ENCODE measurements at places on chromosomes 7 and 10.

DNA sequence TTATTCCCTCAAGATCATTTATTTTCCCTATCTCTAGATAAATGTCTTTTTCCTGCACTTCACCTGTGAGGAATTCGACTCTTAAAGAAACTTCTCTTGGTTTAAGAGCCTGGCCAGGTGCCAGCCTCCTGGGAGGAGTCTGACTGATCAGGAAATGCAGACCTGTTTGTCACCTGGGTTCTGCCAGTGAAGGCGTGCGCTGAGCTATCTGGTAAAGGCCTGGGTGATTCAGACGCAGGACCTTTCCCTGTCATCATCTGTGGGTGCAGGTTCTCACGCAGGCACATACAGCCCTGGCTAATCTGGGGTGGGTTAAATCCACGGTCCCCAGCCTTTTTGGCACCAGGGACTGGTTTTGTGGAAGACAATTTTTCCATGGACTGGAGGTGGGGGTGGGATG lies 65.3 kb upstream of the AQP1 start:
- DNase-seq = no peak

DNA sequence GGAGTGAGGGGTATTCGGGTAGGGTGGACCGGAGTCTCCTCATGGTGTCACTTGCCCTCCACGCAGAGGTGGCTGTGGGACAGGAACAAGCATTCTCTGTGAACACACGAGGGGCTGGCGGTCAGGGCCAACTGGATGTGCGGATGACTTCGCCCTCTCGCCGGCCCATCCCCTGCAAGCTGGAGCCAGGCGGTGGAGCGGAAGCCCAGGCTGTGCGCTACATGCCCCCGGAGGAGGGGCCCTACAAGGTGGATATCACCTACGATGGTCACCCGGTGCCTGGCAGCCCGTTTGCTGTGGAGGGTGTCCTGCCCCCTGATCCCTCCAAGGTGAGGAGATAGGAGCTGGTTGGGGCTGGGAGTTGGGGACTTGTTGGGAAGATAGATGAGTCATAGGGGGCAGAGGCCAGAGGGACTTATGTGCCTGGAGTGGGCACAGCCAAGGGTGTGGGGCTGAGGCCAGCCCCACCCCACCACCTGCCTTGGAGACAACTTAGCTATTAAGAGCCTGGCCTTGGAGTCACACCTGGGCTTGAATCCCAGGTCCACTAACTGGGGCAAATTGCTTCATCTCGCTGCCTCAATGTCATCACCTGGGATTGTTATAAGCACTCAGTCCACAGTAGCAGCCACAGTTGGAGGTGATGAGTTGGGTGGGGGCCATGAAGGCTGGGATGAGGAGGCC lies 13.9 kb downstream of the FLNC start:
- no peak for DNase-seq

DNA sequence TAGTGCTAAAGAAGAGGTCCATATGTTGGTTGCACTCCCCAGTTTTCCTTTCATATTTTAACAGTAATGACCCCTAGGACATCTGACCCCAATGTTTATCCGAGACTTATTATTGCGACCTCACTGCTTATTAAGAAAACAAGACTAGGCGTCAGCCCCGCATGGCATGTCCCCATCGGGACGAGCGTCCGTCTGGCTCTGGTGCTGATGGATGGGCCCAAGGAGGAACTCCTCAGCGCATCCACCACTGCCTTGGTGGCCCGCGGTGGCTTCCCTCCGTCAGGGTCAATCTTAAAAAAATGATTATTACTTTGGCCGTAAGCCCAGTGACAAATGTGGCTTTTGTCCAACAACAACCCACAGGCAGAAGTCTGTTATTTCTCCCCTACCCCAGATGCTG lies 40.1 kb upstream of the CXCL12 start:
- DNase-seq = no peak

DNA sequence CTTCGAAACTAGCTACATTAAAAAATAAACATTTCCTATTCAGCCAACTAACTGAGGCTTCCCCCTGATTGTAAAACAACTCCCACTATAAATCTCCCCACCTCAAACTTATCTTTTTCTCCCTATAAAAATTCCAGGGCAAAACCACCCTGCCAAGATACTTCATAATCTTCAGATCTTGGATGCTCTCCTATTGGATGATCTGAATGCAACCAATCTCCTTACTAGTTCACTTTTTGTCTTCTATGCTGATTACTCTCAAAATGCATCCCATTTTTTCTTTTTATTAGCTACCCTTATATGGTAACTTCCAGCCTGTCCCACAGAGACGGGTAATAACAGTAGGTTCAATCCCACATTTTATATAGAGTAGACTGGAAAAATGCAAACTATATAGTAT lies 15.0 kb upstream of the PRSS58 start:
- no peak for DNase-seq

- DNase-seq = no peak
Measured at GRCh38 chr10:92124616-92125143, 166.2 kb downstream of the CPEB3 start.

GRCh38 chr10:100652406-100653135 lies 92.8 kb upstream of the PAX2 start:
- no peak for DNase-seq

- DNase-seq = peak; percentile 68
Measured at GRCh38 chr7:30988351-30989005, 24.7 kb downstream of the GHRHR start.

- DNase-seq = no peak
Measured at GRCh38 chr7:50346545-50347497, 42.3 kb downstream of the IKZF1 start.

- DNase-seq = no peak
Measured at GRCh38 chr10:26359670-26360069, 78.5 kb upstream of the APBB1IP start.
